ENCODE measurements at places on chromosomes 1 and 21.

DNA sequence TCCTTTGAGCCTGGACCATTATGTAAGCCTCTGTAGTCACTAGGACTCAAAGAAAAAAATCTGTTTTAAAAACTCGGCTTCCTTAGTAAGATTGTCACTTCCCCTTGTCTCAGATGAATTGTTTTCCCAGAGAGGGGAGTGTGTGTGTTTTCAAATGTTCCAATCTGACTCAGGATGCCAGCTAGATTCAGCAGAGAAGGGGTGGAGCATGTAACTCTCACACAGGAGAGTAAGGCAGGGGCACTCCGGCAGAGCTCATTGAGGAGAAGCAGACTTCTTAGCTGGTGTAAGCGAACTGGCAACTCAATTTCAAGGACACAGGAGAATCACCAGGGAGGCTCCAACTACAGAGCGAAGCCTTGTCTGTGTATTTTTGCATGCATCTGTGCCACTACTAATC lies 623.2 kb downstream of the LMO4 start:
- DNase-seq, result no peak

- DNase-seq, result no peak
Measured at GRCh38 chr1:169361281-169361680, 6.3 kb downstream of the NME7 start.

GRCh38 chr1:216448011-216448510 lies 24.8 kb upstream of the USH2A start:
- peak; percentile 81 for DNase-seq

DNA sequence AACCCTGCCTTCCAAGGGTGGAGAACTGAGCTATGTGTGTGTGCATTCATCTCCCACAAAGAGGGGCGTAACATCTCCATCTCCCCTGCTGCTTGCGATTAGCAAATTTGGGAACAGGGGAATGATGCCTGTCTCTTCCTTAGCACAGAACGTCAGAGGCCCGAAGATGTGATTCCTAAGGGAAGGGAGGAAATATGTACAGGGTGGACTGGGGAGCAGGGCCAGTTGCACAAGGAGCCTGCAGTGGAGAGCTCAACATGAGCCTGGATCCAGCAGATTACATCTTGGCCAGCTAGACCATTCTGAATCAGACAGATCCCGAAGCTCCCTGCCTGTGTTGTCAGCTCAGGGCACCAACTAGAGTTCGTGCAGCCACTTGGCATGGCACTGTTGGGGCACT lies 118.1 kb downstream of the NGF start:
- no peak for DNase-seq

DNA sequence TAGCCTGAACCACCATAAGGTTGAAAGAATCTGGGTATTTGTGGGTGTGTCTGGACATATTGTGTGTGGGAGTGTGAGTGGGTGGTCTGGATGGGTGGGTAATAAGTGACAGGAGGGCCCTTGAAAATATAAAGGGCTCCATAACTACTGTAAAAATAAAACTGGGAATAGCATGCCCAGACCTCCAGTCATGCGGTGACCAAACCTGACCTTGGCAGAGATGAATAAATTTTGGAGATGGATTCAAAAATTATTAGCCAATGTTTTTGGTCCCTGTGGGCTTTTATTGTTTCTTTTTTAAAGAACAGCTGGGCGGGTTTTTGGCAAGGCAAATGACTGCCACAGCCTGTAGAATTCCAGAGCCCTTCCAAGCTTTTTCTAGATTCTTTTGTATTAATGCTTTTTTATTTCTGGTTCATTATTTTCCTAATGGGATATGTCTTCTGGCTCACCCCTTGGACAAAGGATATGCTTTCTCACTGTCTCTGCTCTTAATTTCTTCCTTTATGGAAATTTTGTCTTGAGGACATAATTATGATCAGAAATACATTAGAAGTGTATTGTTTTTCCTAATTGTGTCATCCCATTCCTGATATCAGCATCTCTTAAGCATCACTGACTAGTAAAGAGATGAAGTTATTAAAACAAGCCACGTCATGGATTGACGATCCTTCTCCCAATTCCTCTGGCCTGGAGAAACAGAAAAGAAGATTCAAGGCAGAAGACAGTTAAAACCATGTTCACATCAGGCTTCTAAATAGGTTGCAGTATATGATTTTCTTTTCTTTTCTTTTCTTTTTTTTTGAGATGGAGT lies 69.5 kb downstream of the NTMT2 start:
- no peak for DNase-seq

- no peak for DNase-seq
Measured at GRCh38 chr21:29641635-29642550, 297.9 kb downstream of the GRIK1 start.

DNA sequence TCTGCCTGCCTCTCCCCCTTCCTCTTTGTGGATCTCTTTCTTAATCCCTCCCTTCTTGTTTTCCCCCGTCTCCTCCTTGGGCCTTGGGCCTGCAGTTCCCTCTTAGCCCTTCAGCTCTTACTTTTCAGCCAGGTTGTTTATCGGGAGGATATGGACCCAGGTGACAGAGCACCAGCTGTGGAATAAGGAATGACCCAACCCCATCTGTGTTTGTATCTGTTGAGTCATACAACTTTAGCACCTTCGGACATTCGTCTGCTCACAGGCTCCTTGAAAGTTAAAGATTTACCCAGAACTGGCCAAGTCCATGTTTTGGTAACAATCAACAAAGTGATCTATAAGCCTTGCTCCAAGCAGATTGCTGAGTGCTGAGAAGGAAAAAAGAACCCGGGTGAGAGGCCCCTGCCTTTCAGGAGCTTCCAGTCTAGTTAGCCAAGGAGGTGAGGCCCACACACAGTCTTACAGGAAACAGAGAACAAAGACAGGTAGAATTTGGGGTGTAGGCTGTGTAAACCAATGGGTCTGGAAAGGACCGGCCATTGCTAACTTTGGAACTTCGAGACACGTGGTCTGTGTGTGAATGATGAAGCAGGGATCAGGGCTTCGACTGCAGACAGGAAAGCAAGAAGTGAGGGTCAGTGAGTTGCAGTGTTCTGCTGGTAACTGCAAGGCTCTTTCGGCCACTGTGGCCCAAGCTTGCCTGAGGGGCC lies 66.7 kb upstream of the F3 start:
- DNase-seq, result no peak

- no peak for DNase-seq
Measured at GRCh38 chr21:42650033-42650370, 3.4 kb upstream of the PDE9A start.

DNA sequence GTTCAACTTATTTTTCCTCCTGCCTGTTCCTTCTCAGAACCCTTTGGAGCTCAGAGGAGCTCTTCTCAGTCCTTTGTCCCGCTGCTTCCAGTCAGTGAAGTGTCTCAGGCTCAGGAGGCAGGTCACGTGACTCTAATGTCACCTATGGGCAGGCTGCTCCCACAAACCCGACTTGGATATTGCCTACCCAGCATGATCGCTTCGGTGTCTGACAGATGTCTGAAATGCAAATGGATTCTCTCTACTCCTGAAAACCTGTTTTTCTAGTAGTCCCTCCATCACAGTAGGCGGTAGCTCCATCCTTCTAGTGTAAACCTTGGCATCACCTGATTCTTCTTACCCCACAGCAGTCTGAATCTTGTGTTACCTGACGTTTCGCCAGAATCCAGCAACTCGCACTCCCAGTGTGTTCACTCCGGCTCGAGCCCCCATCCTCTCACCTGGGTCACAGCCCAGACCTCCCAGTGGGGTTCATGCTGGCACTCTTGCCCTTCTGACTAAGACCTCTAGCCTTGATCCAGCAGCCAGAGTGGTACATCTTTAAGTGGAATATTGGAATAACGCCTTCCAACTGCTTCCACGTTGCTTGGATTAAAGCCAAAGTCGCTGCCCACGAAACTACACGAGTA lies 5.4 kb downstream of the PADI6 start:
- peak; percentile 81 for DNase-seq

GRCh38 chr1:20212085-20212684 lies 25.9 kb upstream of the PLA2G2C start:
- no peak for DNase-seq

GRCh38 chr1:100699744-100700143 lies 19.8 kb upstream of the VCAM1 start:
- no peak for DNase-seq

DNA sequence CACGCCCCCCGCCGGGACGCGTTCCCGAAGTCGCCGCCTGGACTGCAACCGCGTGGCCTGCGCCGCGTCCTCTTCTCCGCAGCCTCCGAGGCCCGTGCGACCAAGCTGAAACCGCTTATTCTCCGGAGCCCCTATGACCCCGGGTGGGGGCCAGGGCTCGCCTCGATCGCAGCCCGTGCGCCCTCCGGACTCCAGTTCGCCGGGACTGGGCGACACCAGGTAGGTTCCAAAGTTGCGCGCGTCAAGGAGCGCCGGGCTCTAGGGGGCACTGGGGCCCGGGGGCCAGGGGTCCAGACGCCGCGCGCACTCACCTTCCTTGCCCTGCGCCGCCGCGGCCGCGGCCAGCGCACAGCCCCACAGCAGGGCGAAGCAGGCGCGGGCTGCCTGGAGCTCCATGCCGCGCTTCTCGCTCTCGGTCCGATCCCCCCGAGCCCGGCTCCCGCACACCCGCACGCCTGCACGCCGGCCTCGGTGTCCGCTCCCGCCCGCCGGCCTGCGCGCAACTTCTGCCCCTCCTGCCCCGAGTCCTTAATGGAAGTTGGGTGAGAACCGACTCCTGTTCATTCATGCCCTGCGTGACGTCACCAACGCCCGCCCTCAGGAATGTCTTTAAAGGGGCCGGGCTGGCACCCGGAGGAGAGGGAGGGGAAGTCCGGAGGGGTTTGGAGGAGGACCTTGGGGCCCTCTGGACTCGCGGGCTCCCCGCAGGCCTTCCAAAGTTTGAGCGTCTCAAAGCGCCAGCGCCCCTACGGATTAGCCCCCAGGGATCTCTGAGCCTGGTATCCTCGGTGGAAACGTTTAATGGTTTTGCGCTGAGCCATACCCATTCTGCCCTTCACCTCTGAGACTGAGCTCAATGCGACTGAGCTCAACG lies at the start of gene EPHA2:
Gene EPHA2 (minus strand): TSS at position 533 of the 874 bp plus-strand sequence. CDS start 137 bp downstream, at position 396.
- DNase-seq, result no peak

DNA sequence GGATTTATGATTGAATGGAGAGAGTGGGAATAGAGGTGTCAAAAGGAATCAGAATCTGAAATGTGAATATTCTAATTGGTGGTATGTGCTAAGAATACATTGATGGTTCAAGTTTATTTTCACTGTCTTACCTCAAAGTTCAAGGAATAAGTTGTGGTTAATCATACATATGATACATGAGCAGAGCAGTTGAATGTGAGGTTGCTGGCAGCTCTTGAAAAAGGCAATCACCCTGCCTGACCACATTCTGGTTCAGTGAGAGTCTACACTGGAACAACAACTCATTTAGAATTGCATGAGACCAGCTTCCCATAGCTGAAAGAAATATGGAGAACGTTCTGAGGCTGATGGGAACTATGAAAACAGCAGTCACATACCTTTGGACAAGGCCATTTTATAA lies 68.3 kb upstream of the ARHGAP29 start:
- DNase-seq, result no peak

- DNase-seq, result no peak
Measured at GRCh38 chr1:230754796-230755195, 7.6 kb downstream of the CAPN9 start.

DNA sequence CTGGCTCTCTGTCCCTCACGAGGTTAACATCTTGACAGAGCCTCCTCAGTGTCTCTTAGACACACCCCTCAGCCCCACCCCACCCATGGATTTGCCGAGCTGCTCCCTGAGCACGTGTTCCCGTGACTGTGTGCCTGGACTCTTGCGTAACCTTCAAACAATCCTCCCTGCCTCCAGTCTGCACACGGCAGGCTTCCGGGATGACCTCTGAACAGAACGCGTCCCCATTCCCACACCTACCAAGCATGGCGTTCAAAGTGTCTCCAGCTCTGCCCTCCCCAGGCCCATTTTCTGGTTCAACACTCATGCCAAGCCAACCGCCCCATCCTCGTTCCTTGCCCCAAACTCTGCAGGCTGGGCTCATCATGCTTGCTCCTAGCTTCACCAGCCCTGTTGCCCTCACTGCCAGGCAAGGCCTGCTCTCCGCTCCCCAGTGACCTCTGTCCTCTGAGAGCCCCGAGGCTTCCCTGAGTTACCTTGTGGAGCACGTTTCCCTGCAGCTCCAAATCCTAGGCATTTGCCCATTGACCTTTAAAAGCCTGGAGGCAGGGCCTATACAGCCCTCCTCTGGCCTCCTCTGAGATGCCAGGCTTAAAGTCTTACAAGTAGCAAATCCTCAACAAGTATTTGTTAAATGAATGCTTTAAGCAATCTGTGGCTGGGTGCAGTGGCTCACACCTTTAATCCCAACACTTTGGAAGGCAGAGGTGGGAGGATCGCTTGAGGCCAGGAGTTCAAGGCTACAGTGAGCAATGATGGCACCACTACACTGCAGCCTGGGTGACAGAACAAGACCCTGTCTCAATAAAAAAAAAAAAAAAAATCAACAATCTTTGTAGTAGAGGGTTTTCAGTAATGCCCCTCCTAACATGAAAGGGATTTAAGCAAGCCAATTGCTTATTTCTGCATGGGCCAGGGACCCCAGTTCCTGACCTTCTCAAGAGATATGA lies 5.0 kb downstream of the AGT start:
- DNase-seq, result no peak

GRCh38 chr21:43809346-43809799 lies 20.0 kb downstream of the RRP1 start:
- no peak for DNase-seq

GRCh38 chr1:156811168-156811567 lies 5.5 kb downstream of the SH2D2A start:
- DNase-seq, result no peak

GRCh38 chr1:219149009-219149577 lies 24.6 kb upstream of the LYPLAL1 start:
- DNase-seq, result no peak

DNA sequence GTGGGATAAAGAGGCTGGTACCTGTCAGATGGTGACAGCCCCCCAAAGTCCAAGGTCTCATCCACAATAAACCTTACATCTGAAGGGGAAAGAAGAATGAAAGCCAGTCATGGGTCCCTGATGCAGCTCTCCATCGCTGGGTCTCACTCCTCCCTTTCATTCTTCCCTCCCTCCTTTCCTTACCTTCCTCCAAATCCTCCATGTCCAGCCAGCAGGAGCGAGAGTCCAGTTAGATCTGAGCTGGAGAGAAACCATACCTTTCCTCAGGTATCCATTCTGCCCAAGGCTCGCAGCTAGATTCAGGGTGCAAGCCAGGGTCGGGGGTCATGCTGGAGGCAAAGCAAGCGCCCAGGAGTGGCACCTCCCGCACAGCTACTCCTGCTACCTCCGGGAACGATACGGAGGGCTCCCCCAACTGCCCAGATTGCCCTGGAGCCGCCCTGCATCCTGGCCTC lies 421 bp downstream of the PSRC1 start:
- no peak for DNase-seq

GRCh38 chr1:205190845-205191577 lies 20.5 kb downstream of the DSTYK start:
- DNase-seq, result no peak

Measured in DMS153 (cell line).